Fibroblast of upper back skin (primary cell): ENCODE measurements at places on chromosomes 2 and 18.

DNA sequence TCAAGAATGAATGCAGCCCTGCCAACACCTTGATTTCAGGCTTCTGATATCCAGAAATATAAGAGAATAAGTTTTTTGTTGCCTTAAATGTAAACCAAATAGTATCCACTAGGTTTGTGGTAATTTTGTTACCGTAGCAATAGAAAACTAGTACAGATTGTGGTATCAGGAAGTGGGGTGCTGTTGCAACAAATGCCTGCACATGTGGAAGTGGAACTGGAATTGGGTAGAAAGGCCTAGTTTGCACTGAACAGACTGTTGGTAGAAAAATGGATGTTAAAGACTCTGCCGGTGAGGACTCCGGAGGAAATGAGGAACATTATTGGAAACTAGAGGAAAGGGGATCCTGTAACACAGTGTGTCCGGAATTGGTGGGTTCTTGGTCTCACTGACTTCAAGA is 145.8 kb upstream of the MGAT5 start:
- DNase-seq = no peak

DNA sequence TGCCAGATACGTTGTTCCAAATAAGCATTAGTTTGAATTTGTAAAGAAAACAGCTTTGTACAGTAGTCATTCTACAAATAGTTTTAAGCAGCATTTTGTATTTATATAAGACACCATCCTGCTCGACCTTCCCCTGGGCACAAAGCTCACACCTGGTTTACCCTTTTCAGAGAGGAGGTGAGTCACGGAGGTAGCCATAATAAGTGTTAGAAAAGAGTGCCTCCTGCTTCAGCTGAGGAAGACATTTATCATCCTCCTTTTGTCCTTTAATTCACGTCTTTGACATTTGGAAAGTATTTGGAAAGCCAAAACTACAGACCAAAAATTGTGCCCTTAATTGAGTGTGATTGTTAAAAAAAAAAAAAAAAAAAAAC is 6.8 kb downstream of the RAB12 start:
- no peak for DNase-seq

DNA sequence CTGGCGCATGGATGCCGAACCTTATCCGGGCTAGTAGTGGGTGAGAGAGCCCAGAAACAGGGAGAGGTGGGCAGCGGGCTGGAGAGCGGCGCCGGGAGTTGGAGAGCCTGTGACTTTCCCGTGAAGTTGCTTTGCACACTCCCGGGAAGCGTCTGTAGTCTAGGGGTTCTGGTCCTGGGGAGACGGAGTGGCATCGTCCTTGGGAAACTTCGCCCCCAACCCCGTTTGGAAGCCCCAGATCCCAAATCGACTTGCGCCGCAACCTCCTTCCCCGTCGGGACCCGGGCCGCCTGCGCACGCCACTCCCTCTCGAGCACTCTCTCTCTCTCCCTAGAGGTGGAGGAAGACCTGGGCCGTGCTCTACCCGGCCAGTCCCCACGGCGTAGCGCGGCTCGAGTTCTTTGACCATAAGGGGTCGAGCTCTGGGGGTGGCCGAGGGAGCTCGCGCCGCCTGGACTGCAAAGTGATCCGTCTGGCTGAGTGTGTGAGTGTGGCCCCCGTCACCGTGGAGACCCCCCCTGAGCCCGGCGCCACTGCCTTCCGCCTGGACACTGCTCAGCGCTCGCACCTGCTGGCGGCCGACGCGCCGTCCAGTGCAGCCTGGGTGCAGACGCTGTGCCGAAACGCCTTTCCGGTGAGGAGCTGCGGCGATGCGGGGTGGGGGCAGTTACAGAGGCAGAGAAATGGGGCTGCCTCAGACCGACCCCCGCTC is 456 bp downstream of the DOK1 start:
- DNase-seq = no peak

DNA sequence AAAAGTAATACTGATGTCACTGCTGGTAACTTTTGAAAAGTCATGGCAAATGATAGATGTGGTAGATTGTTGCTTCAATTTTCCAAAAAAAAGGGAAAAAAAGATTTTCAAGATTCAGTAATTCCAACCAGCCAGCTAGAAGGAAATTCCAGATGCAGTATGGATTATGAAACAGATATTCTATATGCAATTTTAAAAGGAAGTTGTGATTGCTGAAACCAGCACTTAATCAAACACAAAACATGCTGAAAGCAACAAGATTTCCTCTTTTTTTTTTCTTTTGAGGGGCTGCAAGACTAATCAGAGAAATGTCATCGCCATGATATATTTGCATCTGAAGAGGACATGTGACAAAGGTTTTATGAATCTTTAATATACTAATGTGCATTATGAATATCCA is 5.1 kb upstream of the HNMT start:
- no peak for DNase-seq

DNA sequence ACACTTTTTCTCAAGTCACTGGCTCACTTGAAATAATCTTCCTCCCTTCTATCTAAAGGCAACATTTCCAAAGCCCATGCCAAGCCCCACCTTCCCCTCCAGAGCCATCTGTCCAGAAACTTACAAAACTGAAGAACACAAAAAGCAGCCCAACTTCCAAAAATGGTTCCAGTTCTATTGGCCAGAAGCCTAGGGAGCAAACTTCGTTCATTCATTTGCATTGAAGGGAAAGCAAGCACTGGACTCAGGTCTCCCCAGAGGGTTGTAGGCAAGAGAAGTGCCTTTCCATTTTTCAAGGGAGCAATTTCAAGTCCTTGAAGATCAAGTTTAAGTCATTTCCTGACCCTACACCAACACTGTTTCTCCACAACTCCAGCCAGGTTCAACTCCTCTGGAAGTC is 585.0 kb downstream of the BCL11A start:
- DNase-seq = no peak

GRCh38 chr18:51077217-51077616 is 47.2 kb downstream of the SMAD4 start:
- DNase-seq = peak; percentile 60

GRCh38 chr2:236168110-236169080 is at the start of gene GBX2:
Gene GBX2, minus strand, starts transcription at chr2:236168386. Its CDS starts 415 bp downstream, at chr2:236167971.
- DNase-seq = peak; percentile 58

- DNase-seq = no peak
Observed at GRCh38 chr2:12243381-12243780, 473.4 kb upstream of the TRIB2 start.

GRCh38 chr2:235663875-235664274 is 170.0 kb downstream of the AGAP1 start:
- DNase-seq = no peak

- peak; percentile 68 for DNase-seq
Observed at GRCh38 chr2:66428986-66429612, 5.8 kb upstream of the MEIS1 start.

DNA sequence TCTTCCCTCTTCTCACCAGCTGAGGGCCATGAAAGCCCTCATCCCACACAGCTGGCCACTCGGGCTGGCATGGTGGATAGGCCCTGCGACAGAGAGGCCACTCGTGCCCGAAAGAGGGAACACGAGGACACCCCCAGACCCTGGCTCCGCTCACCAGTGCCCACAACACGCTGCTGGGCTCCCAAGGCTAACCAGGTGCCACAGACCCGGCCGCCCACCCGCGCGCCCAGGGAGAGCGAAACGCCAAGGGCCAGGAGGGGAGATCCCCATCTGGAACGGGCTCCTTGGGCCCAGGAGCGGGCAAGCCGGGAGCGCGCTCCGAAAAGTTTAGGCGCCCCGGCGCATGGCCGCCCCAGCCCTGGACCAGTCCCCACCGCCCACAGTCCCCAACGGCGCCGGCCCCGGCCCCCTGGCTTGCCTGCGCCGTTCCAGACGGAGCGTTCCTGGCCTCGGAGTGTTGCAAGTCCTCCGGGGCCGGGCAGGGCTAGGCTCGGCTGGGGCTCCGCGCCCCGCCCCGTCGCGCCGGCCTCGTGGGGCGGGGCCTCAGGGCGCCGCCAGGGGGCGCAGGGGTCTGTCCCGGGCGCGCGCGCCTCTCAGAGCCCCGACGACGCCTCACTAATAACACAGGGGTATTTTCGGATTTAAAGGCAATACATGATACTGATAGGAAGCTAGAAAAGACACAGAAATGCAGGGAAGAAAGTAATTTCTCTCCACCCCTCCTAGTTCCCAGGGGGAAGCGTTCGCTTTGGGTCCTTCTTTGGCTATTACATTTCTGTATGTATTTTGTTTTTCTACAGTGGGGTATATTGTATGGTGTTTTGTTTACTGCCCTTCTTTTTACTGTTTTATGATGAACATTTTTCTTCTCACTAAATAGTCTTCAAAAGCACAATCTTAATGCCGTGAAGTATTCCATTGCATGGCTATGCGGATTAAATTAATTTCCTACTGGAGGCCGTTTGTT is at the start of gene TMBIM1:
Gene TMBIM1, minus strand, starts transcription at position 456 of the 967 bp plus-strand sequence. CDS start 10,362 bp downstream, outside the sequence.
- DNase-seq = peak; percentile 63

GRCh38 chr2:241031436-241032165 is 33.2 kb downstream of the SNED1 start:
- DNase-seq = no peak

GRCh38 chr2:213150315-213151097 is 906 bp downstream of the IKZF2 start:
- no peak for DNase-seq

DNA sequence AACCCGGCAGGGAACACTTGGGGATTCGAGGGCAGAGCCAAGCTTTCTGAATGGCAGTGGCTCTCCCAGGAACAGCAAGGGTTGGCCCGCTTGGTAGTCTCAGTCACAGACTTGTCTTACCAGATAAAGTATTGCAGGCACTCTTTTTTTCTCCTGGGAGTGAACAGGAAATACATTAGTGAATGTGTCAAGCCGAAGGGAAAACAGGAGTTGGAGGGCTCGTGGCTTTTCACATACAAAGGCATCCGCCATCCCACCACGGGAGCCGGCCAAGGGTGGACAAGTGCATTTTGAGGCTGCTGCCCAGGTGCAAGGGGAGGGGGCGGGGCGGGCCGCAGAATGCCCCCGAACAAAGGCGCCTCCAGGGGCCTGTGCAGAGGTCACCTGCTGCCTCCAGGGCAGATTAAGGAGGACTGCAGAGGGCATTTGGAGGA is 163.3 kb upstream of the SIX3 start:
- DNase-seq = no peak

GRCh38 chr2:226791056-226791486 is 8.5 kb downstream of the IRS1 start:
- peak; percentile 52 for DNase-seq

GRCh38 chr2:185381631-185382030 is 357.0 kb upstream of the FSIP2 start:
- DNase-seq = no peak

DNA sequence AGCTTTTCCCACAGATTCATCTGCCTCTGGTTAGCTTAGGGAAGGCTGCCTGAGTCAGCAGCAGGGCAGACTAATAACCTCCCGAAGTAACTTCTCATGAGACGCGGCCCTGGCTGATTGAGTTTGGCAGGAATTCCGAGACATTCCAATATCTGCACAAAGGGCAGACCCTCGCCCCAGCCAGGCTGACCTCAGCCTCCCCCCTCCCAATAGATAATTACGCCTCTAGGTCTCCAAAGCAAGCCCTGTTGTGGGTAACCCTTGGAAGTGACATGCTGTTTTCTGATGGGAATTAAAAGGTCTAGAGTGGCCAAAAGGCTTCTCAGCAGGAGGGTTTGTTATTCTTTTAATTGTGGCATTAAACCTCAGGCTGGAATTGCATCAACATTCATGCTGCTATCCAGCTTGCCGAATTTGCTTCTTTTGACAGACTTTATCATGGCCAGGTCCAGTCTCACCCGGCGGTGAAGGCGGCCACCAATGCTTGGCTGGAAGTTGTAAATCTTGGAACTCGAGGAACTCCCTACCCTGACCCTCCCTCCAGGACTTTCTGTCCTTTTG is 98.0 kb upstream of the SLC14A2 start:
- DNase-seq = peak; percentile 89

GRCh38 chr2:70477441-70477844 is 76.2 kb downstream of the TGFA start:
- no peak for DNase-seq

DNA sequence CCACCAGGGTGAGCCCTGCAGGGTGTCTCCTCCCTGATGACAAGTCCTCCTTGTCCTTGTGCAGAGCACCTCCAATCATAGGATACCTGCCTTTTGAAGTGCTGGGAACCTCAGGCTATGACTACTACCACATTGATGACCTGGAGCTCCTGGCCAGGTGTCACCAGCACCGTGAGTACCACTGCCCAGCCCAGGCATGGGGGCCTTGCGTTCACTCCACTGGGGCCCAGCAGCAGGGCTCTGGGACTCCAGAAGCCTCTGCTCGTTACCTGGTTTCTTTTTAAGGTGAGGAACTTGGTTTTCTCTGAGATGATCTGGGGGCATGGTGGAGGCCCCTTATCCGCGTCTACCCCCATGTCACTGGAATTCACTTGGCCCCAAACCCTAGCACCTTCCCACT is 36.5 kb upstream of the RPL31 start:
- DNase-seq = no peak

DNA sequence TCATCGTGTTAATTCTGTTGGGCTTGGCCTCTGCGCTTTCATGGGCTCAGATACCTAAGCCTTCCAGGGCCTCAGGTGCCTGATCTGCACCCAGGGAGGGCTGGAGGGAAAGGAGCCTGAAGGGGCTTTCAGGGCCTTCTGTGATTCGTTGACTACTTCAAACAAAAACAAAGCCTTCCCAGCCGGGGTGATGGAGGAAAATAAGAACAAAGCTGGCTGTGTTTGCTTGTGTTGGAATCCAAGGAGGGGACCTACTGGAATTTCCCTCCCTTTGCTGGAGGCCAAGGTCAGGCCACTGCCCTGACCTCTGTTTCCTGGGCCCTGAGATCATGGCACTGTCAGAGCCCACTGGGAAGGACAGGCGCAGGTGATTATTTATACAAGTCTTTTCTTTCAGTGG is 135.3 kb downstream of the KLHL29 start:
- no peak for DNase-seq

DNA sequence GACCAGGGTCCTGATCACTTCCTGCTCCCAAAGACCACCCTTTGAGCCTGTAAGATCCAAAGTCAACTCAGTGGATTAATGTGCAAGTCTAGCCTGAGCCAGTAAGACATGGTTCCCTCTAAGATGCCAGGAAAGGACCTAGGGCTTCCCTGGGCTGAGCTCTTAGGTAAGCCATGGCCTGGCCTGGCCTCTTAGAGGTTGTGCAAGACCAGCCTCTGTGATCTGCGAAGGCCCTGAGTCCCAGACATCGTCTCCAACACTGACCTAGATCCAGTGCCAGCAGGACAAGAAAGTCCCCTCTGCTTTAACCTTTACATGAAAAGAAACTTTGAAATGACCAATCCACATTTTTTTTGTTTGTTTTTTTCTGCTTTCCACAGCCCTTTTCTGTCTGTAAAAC is 73.6 kb upstream of the CYP1B1 start:
- no peak for DNase-seq

DNA sequence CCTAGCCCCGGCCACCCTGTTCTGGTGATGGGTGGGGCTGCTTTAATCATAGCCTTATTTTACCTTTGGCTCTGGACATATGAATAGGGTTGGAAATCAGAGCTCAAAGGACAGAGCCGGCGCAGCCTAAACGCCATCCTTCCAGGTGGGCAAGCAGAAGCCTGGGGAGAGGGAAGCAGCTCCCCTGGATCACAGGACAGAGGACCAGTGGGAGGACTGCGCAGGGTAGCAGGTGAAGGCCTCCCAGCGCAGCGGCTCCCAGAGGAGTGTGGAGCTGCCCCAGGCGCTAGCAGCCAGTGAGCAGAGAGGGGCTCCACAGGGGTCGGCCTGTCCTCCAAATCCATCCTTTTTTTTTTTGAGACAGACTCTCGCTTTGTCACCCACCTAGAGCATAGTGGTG is 16.4 kb upstream of the CYS1 start:
- no peak for DNase-seq
